Activated T-cell treated with anti-CD3 and anti-CD28 coated beads, Interleukin-2, amount 50 U/mL, for 24 hours (primary cell): ENCODE measurements at places on chromosomes 11 and 22.

DNA sequence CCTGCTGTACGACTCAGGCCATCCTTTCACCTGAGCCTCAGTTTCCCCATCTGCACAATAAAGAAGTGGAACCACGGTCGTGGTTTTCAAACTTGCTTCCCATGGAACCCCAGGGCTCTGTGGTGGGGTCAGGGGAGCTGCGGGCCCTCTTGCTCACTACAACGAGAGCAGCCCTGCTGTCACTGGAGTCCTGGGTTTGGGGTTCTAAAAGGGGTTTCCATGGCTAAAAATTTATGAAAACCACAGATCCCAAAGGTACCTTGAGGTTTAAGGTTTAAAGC lies 45.4 kb upstream of the CARS1 start:
- no peak for DNase-seq

DNA sequence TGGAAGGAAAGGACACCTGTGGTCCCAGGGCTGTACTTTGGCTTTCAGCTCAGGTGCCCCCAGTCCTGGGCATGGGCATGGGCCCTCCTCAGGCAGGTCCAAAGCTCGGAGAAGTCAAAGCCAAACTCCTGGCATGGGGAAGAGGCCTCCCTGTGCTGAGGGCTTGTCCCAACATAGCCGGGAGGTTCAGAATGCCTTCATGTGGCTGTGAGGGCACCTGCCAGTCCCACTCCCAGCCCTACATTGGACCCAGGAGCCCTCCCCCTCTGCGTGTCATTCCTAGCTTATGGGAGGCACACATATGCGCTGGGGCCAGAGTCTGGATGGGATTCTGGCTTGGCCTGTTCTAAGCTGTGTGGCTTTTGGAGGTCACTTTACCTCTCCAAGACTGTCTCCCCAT lies 1.0 kb upstream of the KLHL35 start:
- no peak for DNase-seq

GRCh38 chr11:14376920-14377319 lies 17.9 kb upstream of the RRAS2 start:
- no peak for DNase-seq

- DNase-seq = no peak
Observed at GRCh38 chr11:74714904-74715303, 16.3 kb downstream of the CHRDL2 start.

DNA sequence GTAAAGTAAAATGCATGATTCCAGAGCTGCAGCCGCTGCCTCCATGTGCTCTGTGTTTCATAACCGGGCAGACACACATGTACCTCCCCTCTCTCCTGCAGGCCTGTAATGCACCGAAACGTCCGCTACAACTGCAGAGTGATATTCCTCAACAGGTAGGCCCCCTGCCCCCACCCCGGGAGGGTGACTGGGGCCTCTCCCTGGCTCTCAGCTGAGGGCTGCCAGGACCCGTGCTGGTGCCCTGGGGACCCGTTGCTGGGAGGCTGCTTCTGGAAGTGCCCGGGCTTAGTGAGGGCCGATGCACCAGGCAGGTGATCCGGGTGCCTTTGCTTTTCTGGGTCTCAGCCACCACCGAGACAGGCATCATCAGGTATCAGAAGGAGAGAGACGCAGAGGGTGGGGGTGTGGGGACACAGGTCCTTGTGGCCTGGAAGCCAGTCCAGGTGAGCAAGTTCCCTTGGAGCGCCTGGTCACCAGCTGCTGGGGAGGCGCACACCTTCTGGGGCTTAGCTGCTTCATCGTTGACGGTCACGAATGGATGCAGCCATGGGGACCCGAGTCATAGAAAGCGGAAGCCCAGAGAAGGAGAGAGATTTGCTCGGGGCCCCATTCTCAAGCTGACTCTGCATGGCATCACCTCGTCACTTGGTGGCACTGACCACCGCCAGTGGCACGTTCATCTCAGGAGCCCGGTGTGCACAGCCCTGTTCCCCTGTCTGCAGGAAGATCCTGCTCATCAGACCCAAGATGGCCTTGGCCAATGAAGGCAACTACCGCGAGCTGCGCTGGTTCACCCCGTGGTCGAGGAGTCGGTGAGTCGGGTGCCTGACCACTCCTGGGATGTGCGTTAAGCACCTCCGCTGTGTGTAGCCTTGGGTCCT lies 10.6 kb downstream of the NADSYN1 start:
- no peak for DNase-seq

- no peak for DNase-seq
Observed at GRCh38 chr11:60905551-60906113, 753 bp downstream of the PRPF19 start.

- peak; percentile 11 for DNase-seq
Observed at GRCh38 chr22:23547818-23548500, 32.1 kb downstream of the IGLL1 start.

GRCh38 chr11:70104419-70104818 lies 26.3 kb downstream of the ANO1 start:
- no peak for DNase-seq

DNA sequence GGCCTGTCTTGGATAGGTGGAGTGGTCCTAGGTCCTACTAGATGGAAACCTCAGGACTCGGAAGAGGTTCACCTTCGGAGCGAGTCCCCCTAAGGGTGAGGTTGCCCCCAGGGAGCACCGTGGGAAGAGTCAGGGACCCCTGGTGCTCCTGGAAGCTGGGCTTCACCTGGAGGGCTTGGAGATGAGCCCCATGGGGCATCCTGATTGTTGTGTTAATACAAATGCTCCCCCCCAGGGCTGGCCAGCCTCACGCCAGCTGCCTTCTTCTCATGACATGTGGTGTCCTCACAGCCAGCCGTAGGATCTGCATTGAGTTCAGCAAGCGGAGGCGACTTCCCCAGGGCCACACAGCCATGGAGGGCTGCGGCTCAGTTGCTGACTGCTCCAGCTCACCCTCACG lies 1487.5 kb downstream of the BRD1 start:
- DNase-seq = no peak

DNA sequence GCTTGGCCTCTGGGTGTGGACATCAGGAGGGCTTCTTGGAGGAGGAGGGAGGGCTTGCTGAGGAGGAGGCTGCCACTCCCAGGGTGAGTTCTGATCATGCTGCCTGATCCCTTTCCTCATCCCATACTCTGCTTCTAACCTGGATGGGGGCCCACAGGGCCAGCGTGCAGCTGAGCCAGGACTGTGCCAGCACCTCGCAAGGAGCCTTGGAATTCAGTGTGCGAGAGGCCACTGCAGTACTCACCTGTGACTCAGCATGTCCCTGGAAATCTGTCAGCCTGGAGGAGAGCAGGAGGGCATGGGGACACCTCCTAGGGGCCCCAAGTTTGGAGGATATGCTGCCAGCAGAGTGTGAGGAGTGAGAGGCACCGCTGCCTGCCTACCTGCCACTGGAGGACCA lies 4.2 kb upstream of the GAB4 start:
- no peak for DNase-seq

GRCh38 chr11:76276046-76276780 lies 69.9 kb upstream of the WNT11 start:
- DNase-seq = no peak

- no peak for DNase-seq
Observed at GRCh38 chr22:40033586-40034380, 39.0 kb downstream of the FAM83F start.
